Glomerular endothelial cell (primary cell): ENCODE measurements at places on chromosomes 4 and X. TPM values are rescaled to one million over a fixed set of nuclear protein-coding genes. Genes with fewer than 3 reads are reported as not detected.

GRXCR1 gene
- total RNA-seq = not detected in 2 replicates

CNKSR2 gene
- total RNA-seq = not detected in 2 replicates

EDA2R gene
- 7.0 and 7.6 TPM in 2 replicates for total RNA-seq

DACH2 gene
- not detected in 2 replicates for total RNA-seq

FAT4 gene
- total RNA-seq = 17.3 and 30.7 TPM in 2 replicates

TSPYL2 gene
- 6.2 and 10.0 TPM in 2 replicates for total RNA-seq

FAM47E gene
- total RNA-seq = 0.44 TPM in 1 of 2 replicates, not detected in the other

DNA sequence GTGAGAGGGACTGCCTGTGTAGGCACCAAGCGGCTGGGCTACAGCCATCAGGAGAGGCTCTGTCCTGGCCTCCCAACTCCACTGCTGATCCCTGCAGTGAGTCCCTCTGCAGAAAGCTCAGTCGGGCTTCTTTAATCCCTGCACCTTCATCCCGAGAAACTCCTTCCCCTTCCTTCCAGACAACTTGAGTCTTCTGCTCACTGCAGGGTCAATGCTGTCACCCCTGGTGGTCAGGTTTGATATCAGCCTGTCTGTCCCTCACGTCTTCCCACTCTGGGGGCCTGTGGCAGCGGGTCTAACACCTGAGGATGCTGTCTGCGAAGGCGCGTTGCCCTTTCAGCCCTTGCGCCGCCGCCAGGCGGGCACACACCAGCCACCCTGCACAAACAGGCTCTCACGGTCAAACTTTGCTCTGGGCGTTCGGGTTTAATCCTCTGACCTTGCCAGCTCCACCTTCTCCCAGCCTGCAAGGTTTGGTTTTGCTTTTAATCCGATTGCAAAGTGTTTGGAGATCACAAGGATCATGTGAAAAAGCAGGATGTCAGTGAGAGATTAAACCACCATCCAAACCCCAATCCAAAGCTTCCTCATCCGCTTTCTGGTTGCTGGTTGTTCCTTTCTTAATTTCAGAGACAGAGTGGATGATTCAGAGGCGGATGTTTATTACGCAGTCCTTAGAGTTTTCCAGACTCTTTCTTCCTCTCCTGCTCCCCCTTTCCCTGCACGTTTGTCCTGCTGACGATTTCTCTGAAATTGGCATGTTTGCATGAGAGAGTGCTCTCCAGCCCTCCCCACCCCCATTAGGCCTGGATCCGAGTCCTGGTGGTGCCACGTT is 74.8 kb upstream of the SLC34A2 start:
- no peak for DNase-seq

- DNase-seq = no peak
These were observed 85.1 kb downstream of the GNL3L start for GRCh38 chrX:54615109-54615508.

- DNase-seq = no peak
These were observed 63.7 kb downstream of the HMGB2 start for GRCh38 chr4:173270312-173271027.

GRCh38 chrX:139929876-139930275 is 3.0 kb downstream of the ATP11C start:
- DNase-seq = no peak

DNA sequence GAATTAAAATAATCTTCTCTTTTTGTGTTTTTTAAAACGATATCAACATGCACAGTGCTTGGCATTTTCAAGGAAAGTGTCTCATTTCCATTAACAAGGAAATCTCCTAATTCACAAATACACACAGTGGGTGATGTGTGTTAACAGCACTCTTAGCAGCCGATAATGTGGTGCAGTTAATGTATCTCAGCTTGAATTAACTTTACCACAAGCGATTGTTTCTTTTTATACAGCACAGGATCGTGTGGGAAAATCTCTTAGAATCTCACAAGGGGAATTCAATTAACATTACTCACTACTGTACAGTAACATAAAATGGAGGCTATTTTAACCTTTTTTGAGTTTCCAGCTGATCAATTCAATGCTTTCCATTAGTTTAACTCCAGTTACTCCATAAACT is 1841.9 kb downstream of the STIM2 start:
- DNase-seq = no peak

DNA sequence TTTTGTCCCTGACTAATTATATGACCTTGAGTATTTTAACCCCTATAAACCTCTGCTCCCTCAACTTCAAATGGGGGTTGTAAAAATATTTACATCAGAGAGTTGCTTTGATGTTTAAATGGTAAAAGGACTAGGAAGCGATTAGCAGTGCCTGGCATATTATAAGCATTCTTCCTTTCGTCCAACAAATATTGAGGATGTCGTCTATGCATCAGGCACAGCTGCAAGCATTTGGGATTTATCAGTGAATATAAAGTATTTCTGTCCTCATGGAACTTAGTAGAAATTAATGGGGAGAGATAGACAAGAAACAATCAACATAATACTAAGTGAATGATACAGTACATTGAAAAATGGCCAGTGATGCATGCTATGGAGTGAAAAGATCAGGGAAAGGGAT is 115.5 kb upstream of the EDNRA start:
- DNase-seq = no peak

DNA sequence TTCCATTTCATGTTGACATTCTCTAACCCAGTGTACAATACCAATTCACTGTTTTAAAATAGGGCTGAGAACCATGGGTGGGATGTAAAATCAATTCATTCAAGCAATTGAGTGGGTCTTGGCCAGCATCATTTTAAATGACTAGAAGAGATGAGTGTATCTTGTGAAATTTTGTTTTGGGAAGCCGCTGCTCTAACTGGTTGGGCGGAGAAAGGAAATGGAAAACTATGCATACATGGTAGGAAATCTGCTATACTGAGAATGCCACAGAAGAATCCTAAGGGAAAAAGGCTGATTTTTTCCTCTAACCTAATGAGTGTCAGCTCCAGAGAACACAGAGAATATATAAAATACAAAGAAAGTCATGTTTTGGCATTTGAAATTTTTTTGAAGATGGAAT is 54.8 kb upstream of the DCLK2 start:
- DNase-seq = no peak
